ENCODE measurements at places on chromosomes 3 and 15. TPM values are rescaled to one million over a fixed set of nuclear protein-coding genes. Genes with fewer than 3 reads are reported as not detected.
A peak's percentile ranks its signal among the peaks of the same experiment; 100 is the strongest.

COL6A5 gene
- polyA plus RNA-seq = 0.06 TPM

- peaks cover 8% of the 10 kb centered on the region for H3K36me3 ChIP-seq
- DNase-seq = peak; percentile 34
- no peaks in the 10 kb centered on the region for H3K4me1 ChIP-seq
Observed at GRCh38 chr15:70633991-70634390, 129.4 kb downstream of the UACA start.

DNA sequence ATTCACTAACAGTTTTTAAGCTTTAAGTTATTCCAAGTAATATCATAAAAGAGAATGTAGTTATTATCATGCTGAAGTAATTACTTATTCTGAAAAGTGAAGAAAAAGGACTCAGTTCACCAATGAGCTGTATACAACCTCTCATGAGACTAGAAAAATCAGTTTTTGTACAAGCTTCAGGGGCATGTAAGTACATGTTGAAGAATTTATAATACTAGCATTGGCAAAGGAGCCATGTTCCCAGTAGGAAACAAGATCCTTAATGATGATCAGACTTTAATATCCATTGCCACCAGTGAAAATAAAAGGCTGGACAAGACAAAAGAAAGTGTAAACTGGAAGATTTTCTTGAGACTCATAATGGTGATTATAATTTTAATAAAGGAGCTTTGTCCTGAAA, 532.8 kb downstream of the PLOD2 start:
- H3K36me3 ChIP-seq = no peaks in the 10 kb centered on the region
- no peak overlapping the region for H3K4me3 ChIP-seq
- H3K27ac ChIP-seq = no peak overlapping the region
- no peak for DNase-seq
- no peaks in the 10 kb centered on the region for H3K4me1 ChIP-seq

GRCh38 chr3:57980416-57980815, 27.8 kb upstream of the FLNB start:
- H3K36me3 ChIP-seq = no peaks in the 10 kb centered on the region
- H3K4me3 ChIP-seq = no peak overlapping the region
- no peak overlapping the region for H3K27ac ChIP-seq
- no peaks in the 10 kb centered on the region for H3K27me3 ChIP-seq

Data from fibroblast of lung (primary cell).